ENCODE measurements at places on chromosomes 4 and X.
A peak's percentile ranks its signal among the peaks of the same experiment; 100 is the strongest.

DNA sequence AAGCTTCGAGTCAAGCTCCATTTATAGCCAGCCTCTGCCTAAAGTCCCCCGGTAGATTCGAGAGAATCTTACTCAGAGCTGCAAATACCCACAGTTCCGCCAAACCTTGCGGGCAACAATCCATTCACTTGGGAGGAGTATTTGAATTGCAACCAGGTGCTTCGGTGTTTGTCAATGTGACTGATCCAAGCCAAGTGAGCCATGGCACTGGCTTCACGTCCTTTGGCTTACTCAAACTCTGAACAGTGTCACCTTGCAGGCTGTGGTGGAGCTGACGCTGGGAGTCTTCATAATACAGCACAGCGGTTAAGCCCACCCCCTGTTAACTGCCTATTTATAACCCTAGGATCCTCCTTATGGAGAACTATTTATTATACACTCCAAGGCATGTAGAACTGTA is 11.2 kb downstream of the CD40LG start:
- no peak for DNase-seq

- no peak for DNase-seq
Observed at GRCh38 chr4:19227701-19228100, 1024.0 kb upstream of the SLIT2 start.

DNA sequence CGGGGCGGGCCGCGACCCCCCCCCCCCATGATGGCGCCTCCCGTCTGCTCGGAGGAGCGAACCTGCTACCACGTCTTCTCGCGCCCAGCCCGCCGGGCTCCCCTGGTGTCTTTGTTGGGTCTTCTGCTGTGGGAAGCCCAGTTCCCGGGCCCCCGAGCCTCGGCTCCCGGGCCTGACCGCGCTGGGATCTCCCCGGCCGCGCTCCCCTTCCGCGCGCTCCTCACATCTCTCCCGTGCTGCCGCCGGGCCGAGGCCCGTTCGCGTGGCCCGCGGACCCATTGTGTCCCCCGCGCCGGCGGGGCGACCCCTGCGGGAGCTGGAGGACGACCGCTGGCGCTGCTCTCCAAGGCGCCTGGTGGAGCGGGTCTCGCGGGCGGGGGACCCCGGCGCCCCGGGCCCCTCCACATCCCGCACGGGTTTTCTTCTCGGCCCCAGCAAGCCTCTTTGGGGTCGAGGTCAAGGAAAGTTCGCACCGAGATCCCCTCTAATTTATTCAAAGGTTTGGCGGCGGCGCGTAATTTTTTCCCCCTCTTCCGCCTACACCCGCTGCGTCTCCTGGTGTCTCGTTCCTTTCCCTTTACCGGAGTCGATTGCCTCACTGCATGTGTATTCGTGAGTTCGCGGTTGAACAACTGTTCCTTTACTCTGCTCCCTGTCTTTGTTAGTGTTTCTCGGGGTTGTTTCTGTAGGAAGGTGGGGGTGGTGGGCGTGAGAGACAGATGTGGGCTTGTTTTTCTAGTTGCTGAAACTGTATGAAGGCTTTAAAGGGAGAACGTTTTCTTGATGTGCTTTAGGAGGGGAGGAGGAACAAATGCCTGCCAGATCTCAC is 770 bp downstream of the SMAD1 start:
- peak; percentile 58 for DNase-seq

GRCh38 chrX:120459309-120459708 is 9.8 kb downstream of the LAMP2 start:
- DNase-seq, result no peak

DNA sequence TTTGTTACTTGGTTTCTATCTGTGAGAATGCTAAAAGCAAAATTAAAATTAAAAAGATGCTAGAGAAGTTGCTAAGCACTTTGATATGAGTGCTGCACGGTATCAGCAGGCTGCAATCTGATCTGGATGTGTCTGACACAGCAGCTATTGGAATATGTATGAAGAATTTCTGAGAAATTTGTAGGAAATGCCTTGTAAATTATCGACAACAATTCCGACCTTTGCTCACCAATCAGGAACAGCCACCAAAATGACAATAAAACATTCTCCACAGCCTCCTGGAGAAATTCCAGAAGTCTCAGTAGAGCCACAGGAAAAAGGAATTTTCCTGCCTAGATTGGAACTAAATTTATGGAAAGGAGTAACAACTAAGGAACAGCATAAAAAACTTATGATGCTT is 82.5 kb downstream of the TIGD2 start:
- no peak for DNase-seq

DNA sequence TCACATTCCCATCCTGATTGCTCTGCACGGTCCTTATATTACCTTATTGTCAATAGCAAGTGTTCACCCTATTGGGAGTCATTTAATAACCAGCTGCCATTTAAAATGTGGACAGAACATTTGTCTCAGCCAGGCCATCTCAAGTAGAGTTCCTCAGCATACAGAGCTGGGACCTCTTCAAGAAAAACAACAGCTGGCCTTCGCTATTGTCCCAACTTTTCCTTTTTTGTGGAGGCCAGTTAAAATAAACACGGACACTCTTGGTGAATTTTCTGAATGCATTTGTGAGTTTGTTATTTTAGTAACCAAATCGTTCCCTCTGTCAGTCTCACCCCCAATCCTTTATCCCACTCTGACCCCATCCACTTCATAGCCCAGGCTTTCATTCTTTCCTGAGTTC is 395.3 kb upstream of the PITX2 start:
- DNase-seq, result no peak

DNA sequence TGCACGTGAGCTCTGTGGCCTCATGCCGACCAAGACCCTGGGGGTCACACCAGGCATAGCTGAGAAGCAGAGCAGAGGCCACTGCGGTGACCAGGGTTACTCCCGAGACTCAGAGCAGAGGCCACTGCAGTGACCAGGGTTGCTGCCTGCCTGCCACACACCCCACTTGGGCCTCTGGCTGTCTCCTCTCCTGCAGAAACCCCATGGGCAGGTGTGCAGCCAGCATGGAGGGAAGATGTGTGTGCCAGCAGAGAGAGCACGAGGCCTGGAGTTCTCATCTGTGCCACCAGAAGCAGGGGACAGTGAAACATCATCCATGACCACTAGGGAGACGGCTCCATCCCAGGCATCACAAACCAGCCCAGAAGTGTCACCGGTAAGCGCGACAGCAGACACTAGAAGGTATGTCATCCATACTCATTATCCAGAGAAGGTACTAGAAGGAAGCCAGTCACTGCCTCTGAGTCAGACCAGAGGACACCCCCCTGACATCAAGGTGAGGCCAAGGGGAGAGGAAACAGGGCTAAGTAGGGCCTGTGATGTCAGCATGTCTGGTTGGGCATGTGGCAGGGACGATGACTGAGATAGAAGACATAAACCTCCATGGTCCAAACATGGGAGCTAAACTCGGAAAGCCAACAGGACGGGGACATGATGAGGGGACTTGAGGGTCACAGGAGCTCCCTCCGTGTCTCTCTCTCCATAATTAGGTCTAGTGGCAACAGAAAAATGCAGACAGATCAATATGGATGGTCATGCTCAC is 24.2 kb upstream of the SPON2 start:
- DNase-seq, result no peak

GRCh38 chr4:104015680-104016079 is 295.9 kb upstream of the TACR3 start:
- DNase-seq, result peak; percentile 71

- no peak for DNase-seq
Observed at GRCh38 chr4:53197772-53198142, 168.1 kb downstream of the SCFD2 start.

Data from Ammon's horn (tissue), 1 donor.